Stimulated activated CD4-positive, alpha-beta T cell treated with anti-CD3 and anti-CD28 coated beads, Interleukin-1b, Interleukin-23, amount 100 ng/mL, for 1 hour (primary cell): ENCODE measurements at places on chromosomes 11 and 22.

DNA sequence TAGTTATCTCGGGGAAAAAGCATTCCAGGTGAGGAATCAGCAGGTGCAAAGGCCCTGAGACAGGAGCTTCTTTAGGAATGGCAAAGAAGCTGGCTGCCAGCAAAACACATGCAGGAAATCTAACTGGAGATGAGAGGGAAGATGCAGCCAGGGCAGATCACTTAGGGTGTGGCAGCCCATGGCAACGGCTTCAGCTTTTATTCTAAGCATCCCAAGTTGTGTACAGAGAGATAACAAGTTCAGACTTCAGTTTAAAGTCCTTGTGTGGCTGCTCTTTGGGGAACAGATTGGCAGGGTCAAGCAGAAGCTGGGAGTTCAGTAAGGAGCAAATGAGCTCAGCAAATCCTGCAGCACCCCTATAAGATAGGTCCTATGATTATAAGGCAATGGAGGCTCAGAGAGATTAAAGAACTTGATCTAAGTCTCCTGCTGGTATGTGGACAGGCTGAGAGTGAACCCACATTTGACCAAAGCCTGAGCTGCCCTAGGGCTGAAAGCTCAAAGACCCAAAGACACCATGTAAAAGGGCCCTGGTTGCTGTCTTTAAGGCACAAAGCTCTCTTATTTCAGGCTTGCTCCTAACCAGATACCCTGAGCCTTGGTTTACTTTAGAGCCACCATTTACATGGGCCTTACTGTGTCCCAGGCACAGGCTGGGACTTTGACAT lies 466.8 kb downstream of the SOX6 start:
- DNase-seq, result no peak

GRCh38 chr11:129700701-129701100 lies 114.9 kb upstream of the TMEM45B start:
- DNase-seq, result no peak

- no peak for DNase-seq
These were observed 1499.3 kb downstream of the TBC1D22A start for GRCh38 chr22:48261706-48262105.

- no peak for DNase-seq
These were observed 6.3 kb downstream of the HTATIP2 start for GRCh38 chr11:20369826-20370225.

- DNase-seq, result no peak
These were observed 256.9 kb upstream of the SESN3 start for GRCh38 chr11:95487938-95488337.

GRCh38 chr22:49959782-49960158 lies 802 bp upstream of the PIM3 start:
- no peak for DNase-seq

- no peak for DNase-seq
These were observed 39.4 kb upstream of the TOLLIP start for GRCh38 chr11:1348796-1349326.

DNA sequence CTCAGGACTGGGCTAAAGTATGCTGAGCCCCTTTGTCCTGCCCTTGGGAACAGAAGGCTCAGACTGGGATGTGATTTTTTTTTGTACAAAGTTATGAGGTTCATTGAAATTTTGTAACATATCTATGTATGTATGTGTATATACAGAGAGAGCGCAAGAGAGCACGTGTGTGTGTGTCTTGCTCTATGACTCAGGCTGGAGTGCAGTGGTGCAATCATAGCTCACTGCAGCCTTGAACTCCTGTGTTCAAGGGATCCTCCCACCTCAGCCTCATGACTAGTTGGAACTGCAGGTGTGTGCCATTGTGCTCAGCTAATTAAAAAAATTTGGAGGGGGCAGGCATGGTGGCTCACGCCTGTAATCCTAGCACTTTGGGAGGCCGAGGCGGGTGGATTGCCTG lies 5.7 kb downstream of the TMEM25 start:
- DNase-seq, result no peak

- DNase-seq, result no peak
These were observed 78.4 kb upstream of the TP53I11 start for GRCh38 chr11:45028911-45029682.

DNA sequence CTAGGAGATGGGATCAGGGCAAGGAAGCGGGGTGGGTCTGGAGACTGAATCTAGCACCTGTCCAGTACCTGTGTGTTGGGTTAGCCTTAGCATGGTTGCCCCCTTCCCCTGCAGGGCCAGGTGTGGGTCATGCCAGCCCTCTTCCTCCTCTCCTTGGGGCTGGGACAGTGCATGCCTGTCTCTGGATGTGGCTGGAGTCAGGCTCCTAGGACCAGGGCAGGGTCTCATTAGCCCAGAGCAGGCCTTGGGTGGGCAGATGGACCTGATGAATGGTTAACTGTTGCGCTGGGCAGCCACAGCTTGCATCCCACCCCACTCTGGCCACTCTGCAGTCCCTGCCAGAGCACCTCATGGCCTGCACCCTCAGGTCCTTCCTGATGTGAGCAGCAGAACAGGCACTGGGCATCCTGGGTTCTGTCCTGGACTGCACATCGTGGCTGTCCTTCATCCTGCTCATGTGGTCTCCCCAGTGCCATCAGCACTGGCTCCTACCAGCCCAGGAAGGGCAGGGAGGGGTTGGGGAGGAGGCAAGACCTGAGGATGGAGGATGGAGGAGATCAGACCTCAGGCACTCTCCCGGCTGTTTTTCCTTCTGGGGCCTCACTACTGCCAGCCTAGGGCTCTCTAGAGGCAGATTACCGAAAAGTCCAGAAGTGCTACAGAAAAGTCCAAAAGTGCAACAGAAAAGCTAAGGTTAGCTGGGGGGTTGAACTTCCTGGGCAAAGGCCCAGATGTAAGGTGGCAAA lies 12.8 kb upstream of the CHRM1 start:
- DNase-seq, result no peak
